Neural crest cell (in vitro differentiated cells): ENCODE measurements at places on chromosomes 16 and 17.

GRCh38 chr17:29561554-29562517, 5.0 kb downstream of the ABHD15 start:
- no peak for DNase-seq

DNA sequence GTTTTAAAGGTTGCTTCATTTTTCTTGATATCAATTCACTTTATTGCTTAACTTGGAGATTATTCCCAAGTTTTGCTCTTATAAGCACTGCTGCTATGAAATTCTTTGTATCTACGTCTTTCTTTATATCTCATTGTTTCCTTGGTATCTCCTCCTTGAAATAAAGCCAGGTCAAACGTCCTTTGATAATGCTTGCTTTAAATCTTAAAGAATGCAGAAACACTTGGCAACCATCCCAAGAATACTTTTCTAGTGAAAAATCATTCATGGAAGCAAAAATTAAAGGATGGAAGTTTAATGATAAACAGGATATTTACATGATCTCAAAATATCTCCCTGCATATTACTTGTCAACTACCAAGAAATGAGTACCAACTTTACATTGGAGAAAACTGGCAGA, 175.2 kb downstream of the CPPED1 start:
- DNase-seq: no peak

- DNase-seq: no peak
Measured at GRCh38 chr17:47879028-47879585, 16.9 kb upstream of the SP2 start.

- no peak for DNase-seq
Measured at GRCh38 chr16:13507530-13507929, 412.4 kb upstream of the ERCC4 start.

- DNase-seq: no peak
Measured at GRCh38 chr17:17852930-17853329, 16.1 kb upstream of the SREBF1 start.

DNA sequence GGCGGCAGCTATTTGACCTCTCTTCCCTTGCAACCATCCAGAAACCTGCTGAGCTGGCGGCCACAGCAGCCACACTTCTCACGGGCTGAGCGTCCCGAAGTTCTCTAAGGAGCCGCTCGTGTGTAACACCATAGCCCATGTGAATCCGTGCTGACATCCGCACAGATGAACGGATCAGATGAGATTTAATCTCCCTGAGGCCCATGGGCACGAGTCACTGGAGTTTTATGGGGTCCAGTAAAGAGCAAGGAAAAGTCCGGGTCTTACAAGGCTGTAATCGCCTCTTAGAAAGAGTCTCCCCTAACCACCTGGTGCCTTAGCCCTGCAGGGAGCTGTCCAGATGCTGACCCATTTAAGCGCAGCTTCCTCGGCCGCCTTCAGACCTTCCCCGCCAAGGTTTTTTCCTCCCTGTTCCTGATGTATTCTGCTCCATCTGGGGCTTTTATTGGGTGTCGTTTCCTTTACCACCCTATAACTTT, 5.5 kb upstream of the CACNG5 start:
- peak; percentile 45 for DNase-seq

GRCh38 chr17:39674702-39675389, 6.6 kb downstream of the PNMT start:
- no peak for DNase-seq

DNA sequence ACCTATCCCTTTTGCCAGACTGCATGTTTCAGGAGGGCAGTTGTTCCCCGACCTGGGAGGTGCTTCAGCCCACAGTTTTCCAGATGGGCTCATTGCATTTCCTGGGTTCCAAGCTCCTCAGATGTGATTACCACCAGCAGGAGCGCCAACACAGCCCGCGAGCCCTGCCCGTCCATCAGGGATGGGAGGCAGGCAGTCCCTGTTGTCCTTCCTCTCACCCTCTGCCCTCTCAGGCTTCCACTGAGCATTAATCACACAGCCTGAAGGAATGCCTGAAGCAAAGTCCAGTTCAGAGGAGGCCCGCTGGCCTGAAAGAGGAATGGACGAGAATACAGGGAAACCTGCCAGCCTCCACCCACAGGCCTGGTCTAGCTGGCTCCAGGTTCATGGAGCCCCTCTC, 256.3 kb upstream of the SDK2 start:
- no peak for DNase-seq

DNA sequence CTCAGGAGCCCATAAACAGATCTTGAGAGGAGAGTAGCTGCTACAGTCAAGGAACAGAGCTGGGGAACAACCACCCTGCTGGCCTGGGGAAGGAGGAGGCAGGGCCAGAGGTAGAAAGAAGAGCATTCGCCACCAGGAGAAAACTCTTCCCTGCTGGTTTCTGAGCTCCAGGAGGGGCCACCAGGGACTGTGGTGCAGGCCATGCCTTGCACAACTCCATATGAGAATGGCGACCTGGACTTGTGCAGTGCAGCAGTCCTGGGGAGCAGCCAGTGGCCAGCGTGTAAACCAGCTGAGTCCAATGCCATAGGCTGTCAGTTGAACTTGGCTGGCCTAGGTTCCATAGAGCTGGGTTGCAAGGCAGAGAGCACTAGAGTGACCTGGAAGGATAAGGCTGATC, 11.6 kb downstream of the SLC13A2 start:
- DNase-seq: no peak

- no peak for DNase-seq
Measured at GRCh38 chr16:9134306-9134705, 42.9 kb downstream of the HAPSTR1 start.

DNA sequence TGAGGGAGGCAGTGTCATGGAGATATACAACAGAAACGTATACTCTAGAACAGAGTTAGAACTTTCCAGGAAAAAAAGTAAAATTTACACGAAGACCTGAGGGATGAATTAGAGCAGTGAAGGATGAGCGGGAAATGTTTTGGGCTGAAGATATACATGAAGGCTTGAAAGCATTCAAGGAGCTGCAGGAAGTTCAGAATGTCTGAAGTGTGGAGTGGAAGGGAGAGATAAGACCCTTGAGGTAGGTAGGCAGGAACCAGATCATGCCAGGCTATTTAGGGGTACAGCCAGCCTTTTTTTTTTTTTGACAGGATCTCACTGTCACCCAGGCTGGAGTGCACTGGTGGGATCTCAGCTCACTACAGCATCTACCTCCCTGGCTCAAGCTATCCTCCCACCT, 3.2 kb upstream of the NLK start:
- no peak for DNase-seq

GRCh38 chr16:78916928-78917545, 683.5 kb downstream of the MAF start:
- no peak for DNase-seq

DNA sequence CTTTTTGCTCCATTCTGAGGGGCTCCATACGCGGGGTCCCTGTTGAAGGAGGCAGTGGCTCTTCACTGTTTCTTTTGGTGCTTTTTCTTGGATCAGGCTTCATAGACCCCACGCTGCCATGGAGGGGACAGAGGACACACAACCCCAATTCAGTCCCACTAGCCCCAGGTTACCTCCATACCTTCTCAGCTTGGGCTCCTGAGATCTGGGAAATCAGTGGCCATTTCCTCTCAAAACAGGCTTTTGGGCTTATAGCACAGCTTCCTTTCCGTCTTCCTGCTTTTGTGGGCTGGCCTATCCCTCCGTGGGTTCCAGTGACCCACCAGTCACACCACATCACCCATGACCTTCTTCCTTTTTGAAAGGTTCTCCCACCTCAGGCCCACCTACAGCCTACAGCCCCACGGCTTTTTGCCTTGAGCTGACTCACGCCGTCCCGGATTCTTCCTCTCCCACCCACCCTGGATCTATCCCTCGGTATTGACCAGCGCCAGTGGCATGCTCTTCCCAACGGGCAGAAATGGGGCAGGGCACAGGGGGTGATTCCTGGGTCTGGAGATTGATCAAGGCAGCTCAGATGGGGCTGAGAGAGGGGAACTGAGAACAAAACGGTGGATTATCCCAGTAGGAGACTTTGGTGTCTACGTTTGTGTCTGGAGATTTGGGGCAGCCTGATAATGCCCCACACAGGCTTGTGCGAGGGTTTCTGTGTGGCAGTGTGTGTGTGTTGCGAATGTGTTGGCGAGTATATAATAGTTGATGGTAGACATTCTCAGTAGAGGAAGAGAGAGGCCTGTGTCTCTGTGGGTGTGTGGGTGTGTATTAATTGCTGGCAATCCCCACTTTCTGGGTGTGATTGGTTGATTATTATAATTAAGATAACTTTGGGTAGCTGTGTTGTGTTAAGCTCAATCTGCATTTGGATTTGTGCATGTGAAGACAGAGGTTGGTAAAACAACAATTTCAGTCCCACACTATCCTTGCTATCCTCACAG, 3.8 kb downstream of the TBX21 start:
- DNase-seq: no peak

DNA sequence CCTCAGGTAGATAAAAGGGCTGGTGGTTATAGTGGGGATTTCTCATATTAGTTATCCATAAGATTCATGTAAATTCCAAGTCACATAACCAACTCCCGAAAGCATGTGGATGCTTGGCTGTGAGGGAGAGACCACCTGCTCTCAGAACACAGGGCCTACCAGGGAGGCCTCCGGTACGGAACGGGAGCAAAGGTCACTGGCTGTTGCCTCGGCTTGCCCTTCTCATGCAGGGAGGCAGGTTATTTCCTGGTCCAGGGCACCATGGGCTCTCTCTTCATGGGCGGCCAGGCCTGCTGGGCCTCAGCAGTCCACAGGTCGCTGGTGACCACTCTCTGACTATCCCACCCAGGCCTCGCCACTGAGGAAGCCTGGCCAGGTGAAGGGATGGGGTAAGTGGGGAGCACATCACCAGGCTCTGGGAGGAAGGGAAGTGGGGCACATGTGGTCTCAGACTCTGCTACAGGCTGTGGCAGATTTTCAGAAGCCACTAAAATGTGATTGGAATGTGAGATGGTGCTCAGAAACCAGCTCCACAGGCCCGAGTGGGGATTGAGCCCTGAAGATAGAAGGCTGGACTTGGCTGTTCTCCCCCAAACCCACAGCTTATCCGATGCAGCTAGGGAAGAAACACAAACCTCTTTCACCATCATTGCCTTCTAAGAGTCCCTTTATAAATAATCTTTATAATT, 45.4 kb downstream of the HNF1B start:
- no peak for DNase-seq

DNA sequence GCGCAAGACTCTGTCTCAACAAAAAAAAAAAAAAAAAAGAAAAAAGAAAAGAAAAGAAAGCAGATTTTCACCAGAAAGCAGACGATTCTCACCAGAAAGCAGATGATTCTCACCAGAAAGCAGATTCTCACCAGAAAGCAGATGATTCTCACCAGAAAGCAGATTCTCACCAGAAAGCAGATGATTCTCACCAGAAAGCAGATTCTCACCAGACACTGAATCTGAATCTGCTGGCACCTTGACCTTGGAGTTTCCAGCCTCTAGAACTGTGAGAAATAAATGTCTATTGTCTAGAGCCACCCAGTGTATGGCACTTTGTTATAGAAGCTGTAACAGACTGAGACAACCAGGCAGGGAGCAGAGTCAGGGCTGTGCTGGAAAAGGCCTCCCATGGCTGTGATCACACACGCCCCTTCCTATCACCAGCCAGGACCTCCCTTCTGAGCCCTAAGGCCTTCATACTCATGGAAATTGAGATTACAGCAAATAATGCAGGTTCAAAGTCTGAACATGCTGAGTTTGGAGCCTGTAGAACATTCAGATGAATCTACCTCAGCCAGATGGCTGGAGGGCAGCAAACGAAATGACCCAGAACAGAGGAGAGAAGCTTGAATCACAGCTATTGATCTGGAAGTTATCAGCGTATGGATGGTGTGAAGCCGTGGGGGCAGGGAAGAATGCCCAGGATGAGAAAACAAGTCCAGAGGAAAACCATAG, 309.3 kb downstream of the SLC39A11 start:
- DNase-seq: no peak

- no peak for DNase-seq
Measured at GRCh38 chr16:22693638-22694340, 120.2 kb upstream of the HS3ST2 start.

DNA sequence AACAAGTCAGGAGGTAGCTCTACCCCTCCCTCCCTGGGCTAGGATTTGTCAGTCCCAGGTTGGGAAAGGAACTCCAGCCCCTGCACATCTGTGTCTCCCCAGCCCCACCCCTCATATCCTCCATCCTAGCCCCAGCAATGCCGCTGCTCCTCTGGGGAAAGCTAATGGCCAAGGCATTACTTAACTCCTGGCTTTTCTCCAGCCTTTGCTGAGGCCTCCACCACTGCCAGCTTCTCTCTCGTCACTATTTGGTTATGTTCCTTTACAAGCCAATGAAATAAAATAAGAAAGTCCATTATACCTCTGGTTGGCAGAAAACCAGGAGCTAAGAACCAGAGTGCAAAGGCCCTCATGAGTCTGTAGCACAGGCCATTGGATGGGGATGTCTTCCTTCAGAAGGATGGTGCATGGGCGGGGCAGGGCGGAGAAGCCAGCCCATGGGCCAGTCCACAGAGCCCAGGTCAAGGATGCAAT, 171.0 kb downstream of the CCDC182 start:
- DNase-seq: no peak

DNA sequence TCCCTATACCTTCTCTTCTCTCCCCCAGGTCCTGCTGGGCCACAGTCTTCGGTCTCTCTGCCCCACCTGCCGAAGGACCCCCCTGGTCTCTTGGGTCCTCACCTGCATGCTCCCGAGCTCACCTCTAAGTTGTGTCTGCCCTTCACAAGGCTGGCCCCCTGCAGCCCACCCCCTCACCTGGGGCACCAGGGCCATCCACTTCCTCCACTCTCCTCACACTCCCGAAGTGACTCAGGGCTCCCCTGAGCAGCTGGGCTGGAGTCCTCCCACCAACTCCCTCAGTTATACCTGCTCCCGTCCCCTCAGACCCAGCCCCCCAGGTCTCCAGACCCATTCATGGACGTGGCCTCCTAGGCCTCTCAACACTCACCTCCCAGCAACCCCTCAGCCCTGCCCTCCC, 822.0 kb downstream of the KCNJ18 start:
- DNase-seq: no peak

GRCh38 chr16:73065632-73066330, 17.9 kb upstream of the ZFHX3 start:
- no peak for DNase-seq

DNA sequence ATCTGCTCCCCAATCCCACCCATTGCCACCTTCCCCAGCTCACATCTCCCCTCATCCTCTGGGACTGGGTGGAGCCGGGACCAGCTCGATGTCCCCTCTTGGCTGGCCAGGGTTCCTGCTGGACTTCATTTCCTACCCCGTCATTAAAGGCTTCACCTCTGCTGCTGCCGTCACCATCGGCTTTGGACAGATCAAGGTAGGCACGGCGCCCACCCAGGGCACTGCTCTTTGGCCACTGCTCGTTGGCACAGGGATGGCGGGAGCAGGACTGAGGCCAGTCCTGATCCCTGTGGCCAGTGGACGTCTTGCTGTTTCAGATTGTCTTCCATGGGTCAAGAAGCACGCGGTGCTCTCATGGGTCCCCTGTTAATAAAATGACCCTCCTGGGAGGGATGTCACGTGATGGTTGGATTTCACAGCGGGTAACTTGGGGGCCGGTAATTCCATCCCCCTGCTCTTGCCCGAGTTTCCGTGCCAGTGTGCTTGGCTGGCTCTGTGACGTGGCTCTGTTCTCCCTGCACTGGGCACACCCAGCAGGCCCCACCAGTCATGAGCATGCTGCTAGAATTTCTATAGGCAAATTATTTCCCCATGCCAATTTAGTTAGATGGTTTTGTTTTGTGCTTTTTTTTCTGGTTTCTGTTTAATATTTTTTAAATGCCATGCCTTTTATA, 3.1 kb downstream of the SLC26A11 start:
- DNase-seq: no peak
